ENCODE measurements at places on chromosomes 5 and 9.

DNA sequence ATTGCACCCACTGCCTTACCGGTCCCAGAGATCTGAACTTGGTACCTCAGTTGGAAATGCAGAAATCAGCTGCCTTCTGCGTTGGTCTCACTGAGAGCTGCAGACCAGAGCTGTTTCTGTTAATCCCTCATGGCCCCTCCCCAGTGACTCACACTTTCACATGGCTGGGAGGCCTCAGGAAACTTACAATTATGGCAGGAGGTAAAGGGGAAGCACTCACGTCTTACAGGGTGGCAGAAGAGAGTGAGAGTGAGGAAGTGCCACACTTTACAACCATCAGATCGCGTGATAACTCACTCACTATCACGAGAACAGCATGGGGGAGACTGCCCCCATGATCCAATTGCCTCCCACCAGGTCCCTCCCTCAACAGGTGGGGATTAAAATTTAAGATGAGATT lies 648.5 kb downstream of the MTRR start:
- no peak for DNase-seq

- DNase-seq, result no peak
Observed at GRCh38 chr5:145976431-145977155, 40.2 kb downstream of the SH3RF2 start.

- no peak for DNase-seq
Observed at GRCh38 chr5:73940026-73940425, 314.0 kb downstream of the ARHGEF28 start.

- DNase-seq, result no peak
Observed at GRCh38 chr5:64457846-64458245, 48.0 kb upstream of the RGS7BP start.

Measured in HTR-8/SVneo (cell line).